ENCODE measurements at places on chromosomes 12 and 14. TPM values are rescaled to one million over a fixed set of nuclear protein-coding genes. Genes with fewer than 3 reads are reported as not detected.
A peak's percentile ranks its signal among the peaks of the same experiment; 100 is the strongest.

The SLC38A4 gene
- total RNA-seq, result 15.4 TPM

- H3K4me3 ChIP-seq, result no peak overlapping the region
- DNase-seq, result no peak
- H3K36me3 ChIP-seq, result no peaks in the 10 kb centered on the region
- no peak overlapping the region for H3K27ac ChIP-seq
Measured at GRCh38 chr12:96117460-96117859, 76.7 kb upstream of the ELK3 start.

GRCh38 chr12:125299840-125300239, 234.6 kb downstream of the AACS start:
- no peaks in the 10 kb centered on the region for H3K36me3 ChIP-seq
- H3K4me1 ChIP-seq, result no peaks in the 10 kb centered on the region
- H3K27me3 ChIP-seq, result no peaks in the 10 kb centered on the region

- H3K4me1 ChIP-seq, result no peaks in the 10 kb centered on the region
- H3K27me3 ChIP-seq, result no peaks in the 10 kb centered on the region
- no peak for DNase-seq
- H3K36me3 ChIP-seq, result no peaks in the 10 kb centered on the region
Measured at GRCh38 chr14:38290601-38291188, 34.8 kb upstream of the CLEC14A start.

DNA sequence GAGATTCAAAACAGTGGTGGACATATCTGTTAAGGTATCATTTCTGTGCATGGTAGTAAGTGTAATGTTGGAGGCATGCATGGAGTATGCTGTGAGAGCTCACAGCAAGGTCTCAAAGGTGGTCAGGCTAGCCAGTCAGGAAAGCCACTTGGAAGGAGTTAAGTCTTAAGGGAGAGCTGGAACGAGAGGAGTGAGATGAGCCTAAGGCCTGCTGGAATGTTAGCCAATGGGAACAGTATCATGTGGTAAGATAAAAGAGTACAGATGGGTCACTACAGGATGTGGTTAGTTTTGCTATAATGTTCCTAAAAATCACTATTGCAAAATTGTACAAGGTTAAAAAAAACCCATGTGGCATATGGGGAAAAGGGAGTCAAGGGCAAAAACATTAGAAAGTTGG, 311.7 kb upstream of the E2F7 start:
- no peaks in the 10 kb centered on the region for H3K27me3 ChIP-seq
- H3K4me3 ChIP-seq, result no peak overlapping the region
- DNase-seq, result no peak
- no peak overlapping the region for H3K27ac ChIP-seq
- no peaks in the 10 kb centered on the region for H3K4me1 ChIP-seq
- H3K36me3 ChIP-seq, result no peaks in the 10 kb centered on the region

DNA sequence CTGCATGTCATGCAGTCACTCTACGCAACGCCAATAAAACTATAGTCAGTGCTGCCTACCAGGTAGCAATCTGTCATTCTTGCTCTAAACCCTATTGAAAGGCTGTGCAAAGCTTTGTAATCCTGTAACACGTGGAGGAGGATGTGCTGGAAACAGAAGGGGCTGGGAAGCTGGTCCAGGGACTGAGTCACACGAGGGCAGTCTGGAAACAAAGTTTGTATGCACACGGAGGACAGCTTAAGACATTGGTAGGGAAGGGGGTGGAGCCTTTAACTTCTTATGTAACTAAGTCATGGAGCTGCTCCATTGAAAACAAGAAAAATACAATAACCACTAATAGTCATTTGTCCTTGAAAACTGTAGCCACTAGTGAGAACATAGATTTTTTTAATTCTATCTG, 128.0 kb downstream of the BCAT1 start:
- no peak overlapping the region for H3K4me3 ChIP-seq

DNA sequence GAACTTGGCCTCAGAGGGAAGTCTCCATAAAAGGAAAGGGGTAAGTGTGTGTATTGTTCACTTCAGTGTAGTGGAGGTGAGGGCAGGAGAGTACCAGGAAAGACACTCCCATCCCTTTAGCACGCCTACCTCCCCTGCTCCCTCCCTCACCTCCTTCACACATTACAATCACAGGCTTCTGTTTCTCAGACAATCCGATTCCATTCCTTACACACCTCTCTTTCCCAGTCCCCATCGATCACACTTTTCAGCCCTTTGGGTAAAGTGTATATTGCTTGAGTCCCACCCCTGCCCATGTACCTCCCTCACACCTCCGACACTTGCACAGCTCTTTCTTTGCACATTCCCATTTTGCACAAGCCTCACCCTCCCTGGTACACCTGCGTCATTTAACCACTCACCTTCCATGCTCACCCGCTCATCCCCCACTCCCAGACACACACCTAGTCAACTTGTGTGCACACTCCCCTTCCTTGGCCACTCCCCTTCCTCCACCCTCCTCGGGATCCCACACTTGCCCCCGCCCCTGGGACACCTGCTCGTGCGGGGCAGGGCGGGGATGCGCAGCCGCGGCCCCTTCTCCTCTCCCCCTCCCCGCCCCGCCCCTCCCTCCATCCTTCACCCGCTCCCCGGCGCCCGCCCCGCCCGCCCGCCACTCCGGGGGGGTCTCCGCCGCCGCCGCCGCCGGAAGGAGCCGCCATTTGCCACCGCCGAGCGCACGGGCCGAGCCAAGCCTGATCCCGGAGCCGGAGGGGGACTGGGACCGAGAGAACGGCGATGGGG, at the start of gene MARCHF9:
Gene MARCHF9, plus strand, starts transcription at position 693 of the 783 bp plus-strand sequence. CDS start 426 bp downstream, outside the sequence.
- H3K4me1 ChIP-seq, result peaks cover 26% of the 10 kb centered on the region
- peak; percentile 81 for DNase-seq
- H3K27ac ChIP-seq, result 0 out of 2 replicates have a peak within 1 kb of the TSS, but pooled peaks have one; percentile 5
- H3K27me3 ChIP-seq, result peaks cover 33% of the 10 kb centered on the region

- H3K27me3 ChIP-seq, result no peaks in the 10 kb centered on the region
- no peaks in the 10 kb centered on the region for H3K36me3 ChIP-seq
- H3K27ac ChIP-seq, result no peak within 1 kb of the TSS
- H3K4me1 ChIP-seq, result no peaks in the 10 kb centered on the region
Measured at GRCh38 chr14:105065280-105066228, at the start of gene GPR132. GPR132 (minus strand) TSS chr14:105065430; CDS start chr14:105055420, 10,010 bp downstream.

DNA sequence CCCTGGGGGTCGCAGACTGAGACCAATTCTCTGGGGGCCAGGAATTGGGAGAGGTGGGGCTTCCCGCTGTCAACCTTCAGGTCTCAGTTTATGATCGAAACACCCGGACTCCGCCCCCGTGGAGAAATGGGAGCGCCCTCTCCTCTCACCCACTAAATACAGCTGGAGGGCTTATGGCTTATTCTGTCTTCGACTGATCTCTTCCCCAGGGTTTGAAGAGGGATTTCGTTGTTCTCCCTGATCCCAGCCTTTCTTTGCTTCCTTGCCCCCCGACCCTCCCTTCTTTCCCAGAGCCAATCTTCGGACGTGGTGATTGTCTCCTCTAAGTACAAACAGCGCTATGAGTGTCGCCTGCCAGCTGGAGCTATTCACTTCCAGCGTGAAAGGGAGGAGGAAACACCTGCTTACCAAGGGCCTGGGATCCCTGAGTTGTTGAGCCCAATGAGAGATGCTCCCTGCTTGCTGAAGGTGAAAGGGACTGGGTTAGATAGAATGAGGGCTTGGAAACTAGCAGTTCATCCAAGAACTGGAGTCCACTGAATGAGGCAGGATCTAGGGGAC, 607 bp downstream of the OS9 start:
- 0 out of 2 replicates have a peak, but pooled peaks cover 2% of the 10 kb centered on the region for H3K4me1 ChIP-seq
- H3K27me3 ChIP-seq, result no peaks in the 10 kb centered on the region
- H3K27ac ChIP-seq, result peak overlapping the region; percentile 64
- DNase-seq, result no peak

DNA sequence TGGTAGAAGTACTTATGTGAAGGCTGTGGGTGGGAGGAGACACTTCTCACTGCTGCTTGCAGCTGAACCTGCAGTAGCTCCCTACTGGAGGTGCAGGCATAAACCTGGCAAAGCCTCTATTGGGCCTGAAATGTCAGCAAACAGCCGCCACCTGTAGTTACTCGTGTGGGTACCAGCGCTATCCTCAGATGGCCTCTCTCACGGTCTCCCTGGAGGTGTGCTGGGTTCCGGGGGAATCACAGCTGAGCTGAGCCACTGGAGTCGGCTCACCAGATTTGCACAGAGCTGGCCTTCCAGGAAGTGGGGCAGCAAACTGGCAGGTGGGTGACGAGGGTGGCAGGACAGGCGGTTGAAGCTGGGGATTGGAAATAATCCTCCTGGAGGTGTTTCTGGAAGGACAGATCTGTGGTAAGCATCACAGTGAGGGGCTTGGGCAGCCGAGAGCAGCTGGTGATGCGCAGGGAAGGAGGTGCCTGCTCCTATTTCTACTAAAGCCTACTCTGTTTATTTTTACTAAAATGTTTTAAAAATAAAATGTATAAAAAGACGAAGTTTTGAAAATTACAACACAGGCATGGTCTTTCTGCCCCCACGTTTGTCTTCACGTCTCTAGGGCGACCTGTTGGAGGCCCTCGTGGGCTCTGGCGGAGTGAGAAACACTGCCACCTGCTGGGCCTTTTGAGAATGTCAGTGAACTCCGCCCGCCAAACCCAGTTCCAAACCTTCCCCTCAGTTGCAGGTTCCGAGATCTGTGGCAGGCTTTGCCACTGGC, 67.8 kb upstream of the PLEKHG3 start:
- H3K36me3 ChIP-seq, result no peaks in the 10 kb centered on the region
- DNase-seq, result peak; percentile 89
- H3K4me3 ChIP-seq, result no peak overlapping the region
- H3K27me3 ChIP-seq, result no peaks in the 10 kb centered on the region
- H3K27ac ChIP-seq, result no peak overlapping the region

GRCh38 chr12:118763234-118763633, 218.1 kb upstream of the SRRM4 start:
- H3K27me3 ChIP-seq, result peaks cover under 1% of the 10 kb centered on the region
- no peak overlapping the region for H3K4me3 ChIP-seq
- no peak overlapping the region for H3K27ac ChIP-seq
- no peaks in the 10 kb centered on the region for H3K36me3 ChIP-seq
- no peaks in the 10 kb centered on the region for H3K4me1 ChIP-seq

GRCh38 chr12:105927564-105927963, 211.2 kb downstream of the NUAK1 start:
- no peak overlapping the region for H3K4me3 ChIP-seq
- peaks cover 4% of the 10 kb centered on the region for H3K4me1 ChIP-seq
- H3K27ac ChIP-seq, result no peak overlapping the region
- no peak for DNase-seq
- H3K36me3 ChIP-seq, result no peaks in the 10 kb centered on the region
- H3K27me3 ChIP-seq, result no peaks in the 10 kb centered on the region

All from H1 (cell line).